ENCODE measurements at places on chromosomes 13 and 19.

DNA sequence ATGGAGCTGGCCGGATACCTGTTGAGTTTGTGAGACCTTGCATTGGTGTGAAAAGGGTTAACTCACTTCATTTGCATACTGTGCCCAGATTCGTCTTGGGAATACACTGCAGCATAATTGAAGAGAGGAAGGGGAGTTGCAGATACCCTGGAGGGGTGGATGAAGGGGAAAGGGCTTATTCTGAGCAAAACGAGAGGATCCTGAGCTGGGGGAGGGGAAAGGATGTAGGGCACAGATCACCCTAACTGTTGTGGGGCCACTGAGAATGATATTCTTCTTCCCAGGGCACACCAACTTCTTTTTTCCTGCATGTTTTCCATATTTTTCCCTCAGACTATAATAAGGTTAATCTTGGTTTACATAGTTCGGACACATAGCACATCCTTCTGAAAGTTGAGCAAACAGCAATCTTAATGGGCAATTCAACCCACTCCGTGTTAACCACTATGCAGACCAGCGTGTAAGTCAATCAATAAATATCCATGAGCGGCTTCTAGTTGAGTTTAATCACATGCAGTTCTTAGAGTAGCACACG lies 11.7 kb upstream of the PTPRS start:
- no peak for DNase-seq

DNA sequence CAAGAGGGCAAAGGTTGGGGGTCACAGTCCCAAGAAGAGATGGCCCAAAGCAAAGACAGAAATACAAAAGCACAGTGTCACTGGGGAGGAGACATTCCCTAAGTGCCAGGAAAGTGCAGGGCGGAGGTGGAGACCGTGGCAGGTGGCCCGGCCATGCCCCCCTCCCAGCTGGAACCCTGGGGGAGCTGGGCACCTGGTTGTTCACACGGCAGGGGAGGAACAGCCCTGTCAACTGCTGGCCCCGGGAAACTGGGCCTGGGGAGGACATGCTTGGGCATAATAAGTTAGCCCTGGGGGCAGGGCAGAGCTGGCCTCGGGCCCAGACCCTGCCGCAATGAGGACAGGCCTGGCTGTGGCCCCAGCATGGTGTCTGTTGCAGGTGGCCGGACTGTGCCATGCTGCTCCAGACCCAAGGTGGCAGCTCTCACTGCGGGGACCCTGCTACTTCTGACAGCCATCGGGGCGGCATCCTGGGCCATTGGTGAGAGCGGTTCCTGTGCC lies 7.4 kb downstream of the HPN start:
- DNase-seq: no peak

DNA sequence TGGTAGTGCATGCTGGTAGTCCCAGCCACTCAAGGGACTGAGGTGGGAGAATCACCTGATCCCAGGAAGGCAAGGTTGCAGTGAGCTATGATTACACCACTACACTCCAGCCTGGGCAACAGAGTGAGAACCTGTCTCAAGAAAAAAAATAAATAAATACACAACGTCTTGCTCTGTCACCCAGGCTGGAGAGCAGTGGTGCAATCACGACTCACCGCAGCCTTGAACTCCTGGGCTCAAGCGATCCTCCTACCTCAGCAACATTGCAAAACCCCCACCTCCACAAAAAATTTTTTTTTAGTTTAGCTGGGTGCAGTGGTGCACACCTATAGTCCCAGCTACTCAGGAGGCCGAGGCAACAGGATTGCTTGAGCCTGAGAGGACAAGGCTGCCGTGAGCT lies 8.8 kb downstream of the TPM4 start:
- DNase-seq: no peak

- DNase-seq: no peak
Measured at GRCh38 chr13:50910485-50910805, 854 bp downstream of the RNASEH2B start.

DNA sequence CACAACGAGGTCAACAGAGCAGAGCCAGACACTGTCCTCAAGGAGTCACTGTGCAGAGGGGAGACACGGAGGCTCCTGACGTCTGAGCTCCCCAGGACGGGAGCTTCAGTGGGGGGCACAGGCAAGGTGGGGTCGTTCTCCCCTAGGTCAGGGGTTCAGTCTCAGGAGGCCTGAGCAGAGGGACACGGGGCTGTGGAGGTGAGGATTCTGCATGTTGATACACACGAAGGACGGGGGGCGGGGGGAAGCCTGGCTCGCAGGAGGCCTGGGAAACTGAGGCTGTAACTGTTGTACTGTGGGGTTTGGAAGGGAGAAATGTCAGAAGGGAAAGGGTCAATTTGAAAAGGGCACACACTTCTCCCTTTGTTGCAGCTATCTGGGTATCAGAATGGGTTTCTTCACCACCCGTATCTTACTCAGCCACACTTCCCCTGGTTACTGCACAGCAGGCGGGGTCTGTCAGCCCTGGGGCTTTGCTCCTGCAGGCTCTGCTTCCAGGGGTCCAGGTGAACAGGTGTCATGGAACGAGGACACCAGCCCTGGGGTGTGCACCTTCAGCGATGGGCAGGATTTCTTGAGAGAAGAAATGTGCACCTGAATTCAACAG lies 748 bp upstream of the SIGLEC8 start:
- no peak for DNase-seq

DNA sequence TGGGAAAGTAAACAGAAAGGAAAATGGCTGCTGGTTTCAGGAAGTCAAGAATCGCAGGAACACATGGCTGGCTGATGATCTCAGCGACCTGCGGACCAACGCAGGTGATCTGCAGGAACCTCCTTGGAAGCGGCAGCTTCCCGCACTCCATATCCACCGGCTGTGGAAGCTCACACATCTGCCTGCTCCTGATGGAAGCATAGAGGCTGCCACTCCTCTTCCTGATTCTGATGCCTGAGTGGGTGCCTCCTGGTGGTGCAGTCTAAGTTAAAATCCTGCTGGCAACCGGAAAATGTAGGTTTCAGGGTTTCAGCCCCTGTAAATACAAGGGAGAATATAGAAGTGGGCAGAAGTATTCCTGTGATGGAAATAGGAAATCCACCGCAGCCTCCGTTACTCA lies 75.5 kb downstream of the TNFSF13B start:
- DNase-seq: no peak

DNA sequence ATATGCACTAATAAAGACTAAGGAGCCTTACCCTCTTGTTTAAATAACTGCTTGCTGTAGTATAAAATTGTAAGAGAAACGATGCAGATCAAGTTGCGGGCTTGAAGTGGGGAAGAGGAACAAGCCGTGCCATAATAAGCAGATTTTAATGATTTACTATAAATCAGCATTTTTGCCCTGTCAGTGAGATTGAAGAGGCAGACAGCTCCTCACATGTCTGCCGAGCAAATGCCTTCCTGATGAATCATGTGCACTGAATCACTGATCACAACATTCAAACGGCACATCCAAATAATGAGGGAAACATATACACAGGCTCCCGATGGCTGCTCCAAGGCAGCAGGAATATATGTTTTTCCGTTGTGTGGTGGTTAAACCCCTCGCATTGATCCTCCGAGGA lies 282.9 kb downstream of the TSHZ3 start:
- DNase-seq: no peak

GRCh38 chr13:95524264-95524901 lies 28.1 kb upstream of the CLDN10 start:
- no peak for DNase-seq

GRCh38 chr19:14615623-14616022 lies 32.7 kb downstream of the CLEC17A start:
- no peak for DNase-seq

DNA sequence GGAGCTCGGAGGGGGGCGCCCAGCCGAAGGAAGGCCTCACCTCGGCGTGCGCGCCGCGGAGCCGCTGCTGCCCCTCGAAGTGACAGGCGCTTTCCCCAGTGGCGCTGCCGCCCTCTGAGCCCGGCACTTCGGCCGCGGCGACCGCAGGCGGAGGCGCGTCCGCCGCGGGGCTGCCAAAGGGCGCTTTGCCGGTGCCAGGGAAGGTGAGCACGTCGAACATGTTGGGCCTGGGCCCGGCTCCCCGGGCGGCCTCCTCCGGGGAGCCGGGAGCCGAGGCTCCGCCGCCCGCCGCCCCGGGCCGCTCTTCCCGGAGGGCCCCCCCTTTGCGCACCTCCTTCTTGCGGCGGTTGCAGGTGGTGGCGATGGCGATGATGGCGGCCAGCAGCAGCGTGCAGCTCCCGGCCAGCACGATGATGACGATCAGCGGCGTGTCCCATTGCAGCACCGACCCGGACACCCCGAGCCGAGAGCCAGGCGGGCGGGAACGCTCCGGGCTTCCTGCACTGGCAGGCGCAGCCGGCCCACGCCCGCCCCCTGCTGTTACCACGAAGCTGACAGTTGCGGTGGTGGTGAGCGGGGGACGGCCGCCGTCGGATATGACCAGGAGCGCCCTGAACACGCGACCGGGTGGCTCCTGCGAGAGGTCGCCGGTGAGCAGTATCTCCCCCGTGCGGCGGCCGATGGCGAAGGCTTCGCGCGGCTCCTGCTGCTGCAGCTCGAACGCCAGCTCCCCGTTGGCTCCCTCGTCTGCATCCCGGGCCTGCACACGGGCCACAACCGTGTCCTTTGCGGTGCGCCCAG lies 2.5 kb downstream of the PCDH8 start:
- no peak for DNase-seq

GRCh38 chr19:3057275-3057714 lies 5.0 kb downstream of the TLE5 start:
- DNase-seq: no peak

- no peak for DNase-seq
Measured at GRCh38 chr19:30359936-30360335, 12.2 kb upstream of the ZNF536 start.

- peak; percentile 27 for DNase-seq
Measured at GRCh38 chr19:48745208-48745995, 1.3 kb downstream of the IZUMO1 start.

- DNase-seq: no peak
Measured at GRCh38 chr13:26855071-26855470, 94.5 kb upstream of the GPR12 start.

DNA sequence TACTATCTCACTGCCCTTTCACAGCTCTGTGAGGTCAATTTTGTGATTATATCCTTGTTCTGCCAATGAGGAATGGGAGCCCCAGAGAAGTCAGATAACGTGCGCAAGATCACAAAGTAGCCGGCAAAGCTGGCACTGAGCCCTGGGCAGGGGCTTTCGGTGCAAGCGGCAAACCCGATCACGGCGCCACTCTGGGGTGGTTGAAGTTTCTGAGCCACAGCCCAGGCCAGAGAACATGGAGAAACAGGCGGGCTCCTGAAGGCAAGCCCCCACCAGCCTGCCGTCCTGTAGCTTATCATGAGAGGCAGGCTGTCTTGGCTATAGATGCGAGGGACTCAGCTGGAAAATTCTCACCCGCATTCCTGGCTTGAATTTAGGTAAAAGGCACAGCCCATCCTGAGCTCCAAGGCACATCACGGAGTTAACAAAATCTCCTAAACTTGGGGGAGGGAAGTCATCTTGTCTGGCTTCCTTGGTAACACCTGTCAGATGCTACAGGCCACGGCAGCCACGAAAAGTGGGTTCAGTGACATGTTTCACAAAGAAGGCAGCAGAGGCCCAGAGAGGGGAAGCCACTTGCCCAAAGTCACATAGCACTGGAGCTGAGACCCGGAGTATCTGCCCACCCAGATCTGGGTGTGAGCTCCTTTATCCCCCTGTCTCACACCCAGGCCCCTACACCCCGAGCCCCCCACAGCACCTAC lies 12.5 kb downstream of the TNNT1 start:
- DNase-seq: no peak

GRCh38 chr13:77583581-77583980 lies 48.1 kb downstream of the SCEL start:
- DNase-seq: no peak

DNA sequence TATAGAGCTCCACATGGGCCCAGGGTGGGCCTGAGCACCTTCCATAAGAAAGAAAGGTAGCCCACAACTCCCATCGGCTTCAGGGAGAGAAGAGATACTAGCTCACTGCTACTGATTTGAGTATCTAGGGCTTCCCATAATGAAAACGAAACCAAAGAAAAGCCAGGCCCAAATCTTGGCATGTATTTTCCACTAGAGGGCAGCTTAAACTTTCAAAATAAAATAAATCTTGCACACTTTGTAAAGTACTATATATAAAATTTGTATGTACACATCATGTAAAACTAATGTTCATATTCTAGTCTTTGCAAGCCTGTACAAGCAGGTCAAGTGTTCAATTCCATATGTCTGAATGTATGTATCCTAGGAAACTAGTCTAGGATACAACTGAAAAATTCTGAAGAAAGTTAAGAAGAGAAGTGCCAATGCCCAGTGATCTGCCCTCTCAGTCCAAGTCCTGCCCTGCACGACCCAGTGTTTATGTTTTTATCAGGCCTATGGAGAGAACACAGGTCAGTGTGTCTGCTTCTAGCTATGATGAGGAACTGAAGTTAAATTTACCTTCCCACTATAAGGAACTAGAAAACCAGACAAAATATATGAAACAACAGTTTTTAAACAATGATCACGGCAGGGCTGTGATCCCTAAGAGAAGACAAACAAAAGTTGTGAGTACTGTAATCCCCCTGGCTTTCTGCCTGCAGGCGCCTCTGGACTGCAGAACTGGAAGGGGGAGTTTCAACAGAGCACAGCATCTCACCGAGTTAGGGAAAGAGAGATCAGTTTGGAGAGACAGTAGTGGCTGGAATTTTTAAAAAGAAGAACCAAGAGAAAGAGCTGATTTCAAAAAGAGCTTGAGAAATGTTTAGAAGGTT lies 475.7 kb downstream of the UQCRFS1 start:
- DNase-seq: no peak

- DNase-seq: no peak
Measured at GRCh38 chr19:13684021-13684420, 80.3 kb upstream of the MRI1 start.

DNA sequence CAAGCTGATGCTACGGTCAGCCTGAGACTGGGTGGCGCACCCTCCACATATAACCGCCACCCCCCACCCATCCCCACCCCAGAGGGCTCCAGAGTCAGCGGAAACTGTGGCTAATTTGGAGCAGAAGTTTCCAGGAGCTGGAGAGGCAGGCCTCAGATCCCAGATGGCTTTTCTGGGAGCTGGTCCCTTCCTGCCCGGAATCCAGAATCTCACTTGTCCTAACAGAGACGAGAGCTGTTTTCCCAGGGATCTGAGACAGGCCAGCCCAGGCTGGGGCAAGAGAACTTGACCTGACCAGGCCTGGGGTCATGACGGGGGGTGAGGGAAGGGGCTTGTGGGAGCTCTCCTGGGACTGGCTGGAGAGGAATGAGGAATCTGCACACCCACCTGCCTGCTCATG lies 6.5 kb downstream of the EPHX3 start:
- DNase-seq: no peak

- DNase-seq: no peak
Measured at GRCh38 chr19:14073925-14074838, 1.6 kb downstream of the MISP3 start.

DNA sequence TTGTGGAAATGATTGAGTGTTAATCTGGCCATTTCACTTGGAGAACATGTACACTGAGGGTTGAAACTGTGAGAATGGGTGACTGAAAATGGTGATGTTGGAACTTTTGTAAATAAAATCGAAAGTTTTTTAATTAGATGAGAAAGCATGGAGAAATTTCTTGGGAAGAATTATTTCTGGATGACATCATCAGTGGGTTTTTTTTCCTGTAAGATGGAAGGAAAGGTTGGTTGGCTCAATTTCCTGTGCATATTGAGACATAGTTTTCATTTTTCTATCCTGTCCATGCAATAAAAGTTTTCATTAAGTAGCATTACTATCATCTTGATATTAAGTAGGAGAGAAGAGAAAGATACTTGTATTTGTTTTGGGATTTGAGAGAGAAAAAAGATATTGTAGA lies 120.6 kb upstream of the HTR2A start:
- no peak for DNase-seq

- DNase-seq: no peak
Measured at GRCh38 chr19:6451583-6452222, 7.9 kb downstream of the SLC25A23 start.

- DNase-seq: no peak
Measured at GRCh38 chr13:90246005-90246404, 1101.5 kb upstream of the MIR17HG start.
